ENCODE measurements at places on chromosomes 1 and 21. TPM values are rescaled to one million over a fixed set of nuclear protein-coding genes. Genes with fewer than 3 reads are reported as not detected.

DNA sequence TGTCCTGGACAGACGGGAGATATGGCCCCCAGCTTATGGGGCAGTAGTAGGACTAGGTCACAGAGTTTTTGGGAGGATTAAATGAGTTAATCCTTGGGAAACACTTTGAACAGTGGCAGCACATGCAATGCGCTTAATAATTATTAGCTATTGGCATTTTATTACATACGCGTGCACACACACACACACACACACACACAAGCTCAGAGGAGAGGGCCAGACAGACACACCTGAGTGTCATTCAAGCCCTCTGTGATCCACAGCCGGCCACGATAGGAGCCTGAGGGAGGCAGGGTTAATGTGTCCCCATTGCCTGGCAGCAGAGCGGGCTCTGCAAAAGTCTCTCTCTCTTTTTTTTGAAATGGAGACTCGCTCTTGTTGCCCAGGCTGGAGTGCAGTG is 37.9 kb downstream of the EPHA2 start:
- DNase-seq, result no peak

DNA sequence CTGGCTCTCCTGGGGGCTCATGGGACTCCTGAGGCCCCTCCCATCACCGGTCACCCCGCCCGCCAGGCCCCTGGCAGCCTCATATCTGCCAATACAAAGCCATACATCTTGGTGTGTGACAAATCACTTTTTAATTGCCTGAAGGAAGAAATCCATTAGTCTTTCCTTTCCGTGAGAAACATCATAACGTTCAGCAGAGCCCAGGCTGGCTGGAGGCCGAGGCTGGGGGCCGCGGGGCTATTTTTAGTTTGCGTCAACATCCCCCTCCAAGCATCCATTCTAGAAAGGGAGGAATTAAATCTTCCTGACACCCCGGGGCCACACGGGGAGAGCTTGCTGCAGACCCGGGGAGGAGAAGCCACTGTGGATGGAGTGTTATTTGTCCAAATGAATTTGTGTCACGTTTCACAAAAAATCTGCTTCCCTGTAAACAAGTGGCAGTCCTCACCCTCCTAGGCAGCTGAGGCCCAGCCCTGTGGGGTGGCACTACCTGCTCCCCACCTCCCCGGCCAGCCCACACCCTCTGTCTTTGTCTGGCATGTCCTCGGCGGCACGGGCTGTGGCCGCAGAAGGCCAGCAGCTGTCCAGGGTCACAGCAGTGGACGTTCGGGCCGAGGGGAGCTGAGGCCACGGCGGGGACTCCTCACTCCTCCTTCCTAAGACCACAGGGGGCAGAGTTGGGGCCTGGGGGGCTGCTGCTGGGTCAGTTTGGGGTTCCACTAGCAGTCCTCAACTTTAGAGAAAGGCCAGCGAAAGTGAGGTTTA is 236.9 kb upstream of the VAMP3 start:
- no peak for DNase-seq

NR1I3 gene
- total RNA-seq, result not detected

ZNF683 gene
- total RNA-seq, result 0.69 TPM

DCST1 gene
- total RNA-seq, result not detected

Data from activated CD8-positive, alpha-beta T cell treated with anti-CD3 and anti-CD28 coated beads for 36 hours (primary cell).